ENCODE measurements at places on chromosomes 16 and 17.

GRCh38 chr16:89330177-89330856 lies 112.8 kb downstream of the ZNF778 start:
- no peak for DNase-seq

GRCh38 chr17:27569257-27569722 lies 61.7 kb upstream of the LGALS9 start:
- no peak for DNase-seq

DNA sequence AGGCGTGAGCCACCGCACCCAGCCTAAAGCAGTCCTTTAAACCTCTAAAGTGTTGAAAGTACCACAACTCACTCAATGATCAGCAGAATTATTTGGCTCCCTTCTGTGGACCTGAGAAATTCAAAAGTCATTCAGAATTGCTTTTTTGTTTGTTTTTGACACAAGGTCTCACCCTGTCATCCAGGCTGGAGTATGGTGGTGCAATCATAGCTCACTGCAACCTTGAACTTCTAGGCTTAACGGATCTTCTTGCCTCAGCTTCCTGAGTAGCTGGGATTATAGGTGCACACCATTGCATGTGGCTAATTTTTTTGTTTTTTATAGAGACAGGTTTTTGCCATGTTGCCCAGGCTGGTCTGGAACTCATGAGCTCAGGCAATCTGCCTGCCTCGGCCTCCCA lies 44.3 kb downstream of the TRAF4 start:
- DNase-seq: no peak

DNA sequence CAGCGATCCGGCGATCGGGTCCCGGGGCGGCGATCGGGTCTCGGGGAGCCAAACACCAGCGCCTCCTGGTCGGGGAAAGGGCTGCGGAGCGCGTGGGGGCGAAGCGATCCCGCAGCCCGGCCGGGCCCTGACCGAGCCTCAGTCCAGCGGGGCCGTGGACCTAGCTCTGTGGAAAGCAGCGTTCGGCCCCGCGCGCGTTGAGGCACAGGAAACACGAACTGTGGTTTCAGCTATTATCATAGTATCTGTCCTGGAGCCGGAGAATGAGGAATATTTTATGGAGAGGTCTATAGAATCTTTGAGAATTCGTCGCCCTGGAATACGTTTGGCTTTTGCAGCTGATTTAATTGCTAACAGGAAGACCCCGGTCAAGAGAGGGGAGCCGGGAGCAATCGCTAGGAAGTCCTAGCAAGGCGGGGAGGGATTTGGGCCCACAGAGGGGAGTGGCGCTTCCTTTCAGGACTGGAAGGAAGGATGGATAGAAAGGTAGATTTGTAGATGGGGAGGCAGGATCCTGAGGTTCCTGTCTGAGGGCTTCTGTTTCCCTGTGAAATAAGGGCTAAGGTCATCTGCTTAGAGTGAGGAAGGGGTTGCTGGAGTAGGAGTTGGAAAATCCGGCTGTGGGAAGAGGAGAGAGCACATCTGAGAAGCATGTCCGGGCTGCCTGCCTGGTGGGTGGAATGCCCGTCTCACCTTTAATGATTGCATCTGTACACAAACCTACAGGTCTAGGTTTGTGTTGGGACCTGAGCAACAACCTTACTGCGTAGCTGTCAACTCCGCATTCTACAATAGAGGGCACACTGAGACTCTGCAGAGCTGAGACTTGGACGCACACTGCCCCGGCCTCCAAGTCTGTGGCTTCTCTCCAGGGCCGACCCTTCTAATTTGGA lies 770 bp downstream of the CCNF start:
- no peak for DNase-seq

GRCh38 chr16:69386596-69386995 lies 789 bp upstream of the TERF2 start:
- no peak for DNase-seq

- no peak for DNase-seq
Measured at GRCh38 chr16:89519881-89520280, 11.7 kb downstream of the SPG7 start.

DNA sequence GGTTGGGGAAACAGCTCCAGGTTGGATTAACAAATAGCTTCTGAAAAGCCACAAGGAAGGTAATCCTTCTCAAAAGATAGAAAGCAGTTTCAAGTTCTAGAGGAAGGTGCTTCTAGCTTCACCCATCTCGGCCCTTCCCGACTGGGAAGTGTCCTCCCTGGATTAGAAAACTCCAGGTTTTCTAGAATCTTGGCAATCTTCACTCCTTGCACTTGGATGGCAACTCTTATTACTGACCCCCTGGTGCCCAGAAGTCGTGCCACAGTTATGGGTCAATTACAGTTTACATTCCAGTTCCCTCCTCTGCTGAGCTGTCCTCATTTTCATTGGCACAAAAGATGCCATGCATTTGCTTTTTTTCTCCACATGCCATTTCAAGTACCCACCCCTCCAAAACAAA lies 65.6 kb downstream of the SMG6 start:
- DNase-seq: no peak

- no peak for DNase-seq
Measured at GRCh38 chr16:75455677-75456076, 8.8 kb downstream of the TMEM170A start.

DNA sequence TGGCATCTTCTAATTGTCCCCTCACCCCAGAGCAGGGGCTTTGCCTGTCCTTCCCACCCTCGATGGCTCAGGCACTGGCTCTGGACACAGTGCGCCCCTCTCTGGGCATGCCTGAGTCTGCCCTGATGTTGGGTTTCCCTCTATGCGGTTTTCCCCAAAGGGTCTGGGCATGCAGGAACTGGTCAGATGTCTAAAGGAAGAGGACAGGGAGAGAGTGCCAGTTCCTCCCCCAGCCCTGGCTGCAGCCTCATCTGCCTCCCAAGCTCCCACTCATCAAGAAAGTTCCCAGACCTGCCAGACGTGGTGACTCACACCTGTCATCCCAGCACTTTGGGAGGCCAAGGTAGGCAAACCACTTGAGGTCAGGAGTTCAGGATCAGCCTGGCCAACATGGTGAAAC lies 41.3 kb upstream of the PABPN1L start:
- DNase-seq: no peak

DNA sequence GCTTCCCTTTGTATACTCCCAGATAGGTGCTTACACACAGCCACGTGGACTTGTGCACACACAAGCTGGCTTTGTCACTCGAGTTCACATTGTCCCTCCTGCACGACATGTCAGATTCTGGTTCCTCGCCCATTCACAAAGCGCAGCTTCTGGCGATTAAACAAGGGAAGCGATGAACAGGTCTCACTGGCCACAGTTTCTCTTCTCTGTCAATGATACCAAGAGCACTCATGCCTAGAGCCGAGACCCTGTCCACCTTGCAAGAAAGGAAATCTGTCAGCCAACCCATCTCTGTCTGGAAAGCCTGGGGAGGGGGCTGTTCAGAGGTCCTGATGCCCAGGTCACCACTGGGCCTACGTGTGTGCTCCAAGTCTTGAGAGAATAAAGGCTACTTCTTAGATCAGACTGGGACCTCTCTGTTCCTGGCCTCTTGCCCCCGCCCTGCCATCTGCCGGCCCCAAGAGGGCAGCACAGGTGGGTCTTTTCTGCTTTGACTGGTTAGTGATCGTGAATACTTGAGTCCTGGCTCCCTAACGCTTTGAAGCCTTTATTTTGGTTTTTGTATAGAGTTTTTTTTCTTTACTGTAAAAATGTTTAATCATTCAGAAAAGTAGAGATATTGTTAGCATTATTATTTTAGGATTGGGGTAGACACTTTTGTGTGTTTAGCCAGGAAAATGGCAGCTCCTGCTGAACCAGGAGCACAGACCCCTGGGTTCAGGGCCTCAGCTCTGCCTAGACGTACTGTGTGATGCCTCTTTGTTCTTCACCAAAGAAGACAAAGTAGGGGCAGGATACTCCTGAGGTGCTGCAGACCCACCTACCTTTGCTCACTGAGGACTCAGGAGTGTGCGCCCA lies 104.7 kb downstream of the MRM1 start:
- no peak for DNase-seq

DNA sequence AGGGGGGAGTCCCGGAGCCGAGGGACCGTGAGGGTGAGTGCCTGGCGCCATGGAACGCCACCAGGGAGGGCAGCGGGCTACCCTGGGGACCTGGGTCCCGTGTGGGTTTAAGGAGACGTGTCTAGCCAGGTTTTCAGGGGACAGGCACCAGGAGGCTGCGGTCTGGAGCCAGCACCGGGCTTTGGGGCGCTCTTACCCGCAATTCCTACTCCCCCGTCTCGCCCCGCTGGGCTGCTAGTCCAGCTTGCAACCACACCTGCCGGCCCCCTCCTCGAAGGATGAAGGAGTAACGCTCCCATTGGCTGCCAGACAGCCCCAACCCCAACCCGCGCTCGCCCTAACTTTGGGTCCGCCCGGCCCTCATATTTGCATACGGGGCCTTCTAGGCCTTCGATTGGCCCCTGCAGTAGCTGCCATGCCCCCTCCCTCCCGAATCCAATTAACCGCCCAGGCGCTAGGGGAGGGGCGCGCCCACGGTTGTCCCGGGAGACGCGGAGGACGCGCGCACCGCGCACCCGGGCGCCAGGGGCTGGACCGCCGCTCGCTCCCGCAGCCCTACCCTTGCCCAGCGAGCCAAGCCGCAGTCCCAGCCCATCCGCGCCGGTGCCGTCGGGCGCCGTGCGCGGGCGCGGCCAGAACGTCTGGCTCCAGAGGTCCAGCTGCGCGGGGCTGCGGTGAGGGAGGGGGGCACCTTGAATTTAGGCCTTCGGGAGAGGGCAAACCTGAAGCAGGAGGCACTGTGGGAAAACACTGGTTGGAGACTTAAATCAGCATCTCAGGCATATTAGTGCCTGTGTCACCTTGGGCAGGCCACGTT lies at the start of gene TTLL6:
TTLL6 (minus strand) TSS at position 456 of the 817 bp plus-strand sequence; CDS start at position 299, 157 bp downstream.
- DNase-seq: peak; percentile 23

DNA sequence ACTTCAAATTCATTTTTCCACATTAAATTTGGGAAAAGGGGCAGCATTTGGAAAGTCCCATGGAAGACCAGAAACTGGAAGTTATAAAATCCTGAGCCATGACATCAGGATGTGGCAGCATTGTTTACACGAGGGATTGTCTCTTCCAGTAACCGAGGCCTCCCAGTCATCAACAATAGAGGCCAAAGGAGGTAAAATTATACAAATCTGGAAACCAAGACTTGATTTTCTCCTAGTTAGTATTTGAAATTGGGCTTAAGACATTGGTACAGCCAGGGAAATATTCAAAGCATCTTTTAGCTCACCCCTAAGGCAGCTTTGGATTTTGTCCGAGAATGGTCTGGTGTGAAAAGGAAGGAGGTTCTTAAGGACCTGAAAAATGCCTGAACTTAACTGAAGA lies 251.6 kb upstream of the FOXF1 start:
- DNase-seq: no peak

- DNase-seq: no peak
Measured at GRCh38 chr17:45222289-45222995, 757 bp downstream of the FMNL1 start.

DNA sequence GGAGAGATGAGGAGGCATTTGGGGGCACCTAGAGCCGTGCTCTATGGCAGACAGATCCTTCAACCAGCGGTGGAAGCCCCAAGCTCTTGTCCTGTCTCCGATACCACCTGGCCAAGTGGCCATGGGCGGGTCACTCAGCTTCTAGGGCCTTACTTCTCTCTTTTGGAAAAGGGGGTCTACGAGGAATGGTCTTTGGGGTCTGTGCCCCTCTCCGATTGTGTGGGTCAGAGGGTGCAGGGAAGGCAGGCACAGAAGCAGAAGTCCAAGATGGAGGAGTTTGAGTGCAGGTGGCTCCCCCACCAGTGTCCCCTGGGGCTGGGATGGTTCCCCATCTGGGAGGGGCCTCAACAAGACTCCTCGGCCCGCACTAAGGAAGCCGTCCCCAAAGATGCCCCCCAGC lies 116.7 kb downstream of the CCDC182 start:
- DNase-seq: no peak

DNA sequence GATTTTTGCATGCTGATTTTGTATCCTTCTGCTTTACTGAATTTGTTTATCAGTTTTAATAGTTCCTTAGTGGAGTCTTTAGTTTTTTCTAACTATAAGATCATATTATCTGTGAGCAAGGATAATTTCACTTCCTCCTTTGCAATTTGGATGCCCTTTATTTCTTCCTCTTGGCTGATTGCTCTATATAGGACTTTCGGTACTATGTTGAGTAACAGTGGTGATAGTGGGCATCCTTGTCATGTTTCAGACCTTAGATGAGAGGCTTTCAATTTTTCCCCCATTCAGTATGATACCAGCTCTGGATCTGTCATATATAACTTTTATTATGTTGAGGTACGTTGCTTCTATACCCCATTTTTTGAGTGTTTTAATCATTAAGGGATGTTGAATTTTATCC lies 224.5 kb upstream of the CNTNAP4 start:
- DNase-seq: no peak

- no peak for DNase-seq
Measured at GRCh38 chr16:78446486-78446885, 347.0 kb downstream of the WWOX start.

DNA sequence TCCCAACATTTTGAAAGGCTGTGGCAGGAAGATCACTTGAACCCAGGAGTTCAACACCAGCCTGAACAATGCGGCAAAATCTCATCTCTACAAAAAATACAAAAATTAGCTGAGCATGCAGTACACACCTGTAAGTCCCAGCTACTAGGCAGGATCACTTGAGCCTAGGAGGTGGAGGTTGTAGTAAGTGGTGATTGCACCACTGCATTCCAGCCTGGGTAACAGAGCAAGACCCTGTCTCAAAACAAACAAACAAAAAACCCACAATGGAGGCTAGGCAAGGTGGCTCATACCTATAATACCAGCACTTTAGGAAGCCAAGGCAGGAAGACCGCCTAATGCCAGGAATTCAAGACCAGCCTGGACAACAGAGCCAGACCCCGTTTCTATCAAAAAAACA lies 12.0 kb downstream of the APPBP2 start:
- no peak for DNase-seq

DNA sequence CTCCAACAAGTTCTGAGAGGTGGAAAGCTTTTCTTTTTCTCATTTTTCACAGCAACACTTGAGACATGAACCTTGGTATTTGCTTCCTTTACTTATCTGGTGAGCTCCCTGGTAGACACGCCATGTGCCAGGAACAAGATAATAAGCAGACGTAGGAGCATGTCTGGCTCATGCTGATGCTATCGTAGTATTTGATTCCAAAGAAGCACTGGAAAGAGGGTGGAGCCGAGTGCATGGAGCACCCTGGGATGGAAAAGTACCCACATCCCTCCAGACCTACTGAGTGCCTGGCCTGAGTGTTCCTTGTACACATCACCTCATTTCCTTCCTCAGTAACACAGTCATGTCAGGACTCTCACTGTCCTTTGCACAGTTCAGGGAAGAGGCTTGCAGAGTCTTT lies 231.0 kb downstream of the CBLN1 start:
- DNase-seq: no peak

GRCh38 chr17:75445296-75445695 lies 11.1 kb upstream of the TMEM94 start:
- DNase-seq: no peak

- DNase-seq: no peak
Measured at GRCh38 chr16:13236308-13236707, 334.9 kb downstream of the SHISA9 start.

DNA sequence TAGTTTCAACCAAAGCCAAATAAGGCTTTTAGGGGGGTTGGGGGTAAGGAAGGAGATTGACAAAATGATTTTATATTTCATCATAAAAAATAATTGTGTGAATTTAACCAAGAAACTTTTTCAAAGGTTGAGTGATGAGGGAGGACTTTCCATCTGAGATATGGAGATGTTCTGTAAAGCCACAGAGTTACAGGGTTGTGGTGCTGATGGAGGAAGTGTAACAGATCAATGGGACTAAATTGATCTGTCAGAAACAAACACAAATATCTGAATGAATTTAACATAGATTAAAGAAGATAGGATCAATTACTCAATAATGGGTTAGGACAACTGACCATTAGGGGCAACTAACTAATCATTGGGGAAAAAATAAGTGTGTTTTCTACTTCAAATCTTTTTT lies 14.2 kb upstream of the PIK3R5 start:
- DNase-seq: no peak
